Thoracic aorta (tissue), 2 donors: ENCODE measurements at places on chromosomes 7 and 10.

GRCh38 chr10:105973902-105974301, 1190.6 kb downstream of the SORCS1 start:
- no peak overlapping the region for H3K27ac ChIP-seq
- no peaks in the 10 kb centered on the region for H3K36me3 ChIP-seq
- DNase-seq, result no peak
- no peaks in the 10 kb centered on the region for H3K27me3 ChIP-seq
- no peak overlapping the region for H3K4me3 ChIP-seq
- H3K4me1 ChIP-seq, result no peaks in the 10 kb centered on the region

GRCh38 chr10:30529373-30529998, 95.5 kb downstream of the MAP3K8 start:
- H3K36me3 ChIP-seq, result no peaks in the 10 kb centered on the region
- H3K27me3 ChIP-seq, result no peaks in the 10 kb centered on the region
- DNase-seq, result peak; percentile 26
- H3K4me3 ChIP-seq, result peak overlapping the region; percentile 36
- no peaks in the 10 kb centered on the region for H3K4me1 ChIP-seq

DNA sequence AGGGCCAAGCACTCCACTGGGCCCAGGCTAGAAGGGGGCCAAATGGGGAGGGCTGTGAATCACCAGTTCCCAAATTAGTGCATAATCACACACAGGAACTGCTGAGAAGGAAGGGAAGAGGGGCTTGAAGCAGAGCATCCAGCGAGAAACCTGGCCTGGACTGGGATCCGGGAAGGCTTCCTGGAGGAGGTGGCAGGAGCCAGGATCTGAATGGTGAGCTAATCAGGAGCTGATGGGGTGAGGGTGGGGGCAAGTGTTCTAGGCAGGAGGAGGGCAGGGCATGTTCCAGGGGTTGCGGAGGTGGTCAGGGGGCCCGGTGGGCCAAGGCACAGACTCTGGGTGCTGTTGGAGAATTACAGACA, 12.6 kb downstream of the PWWP2B start:
- H3K27me3 ChIP-seq, result no peaks in the 10 kb centered on the region
- peaks cover 5% of the 10 kb centered on the region for H3K36me3 ChIP-seq
- no peak overlapping the region for H3K4me3 ChIP-seq
- H3K4me1 ChIP-seq, result peaks cover 13% of the 10 kb centered on the region

DNA sequence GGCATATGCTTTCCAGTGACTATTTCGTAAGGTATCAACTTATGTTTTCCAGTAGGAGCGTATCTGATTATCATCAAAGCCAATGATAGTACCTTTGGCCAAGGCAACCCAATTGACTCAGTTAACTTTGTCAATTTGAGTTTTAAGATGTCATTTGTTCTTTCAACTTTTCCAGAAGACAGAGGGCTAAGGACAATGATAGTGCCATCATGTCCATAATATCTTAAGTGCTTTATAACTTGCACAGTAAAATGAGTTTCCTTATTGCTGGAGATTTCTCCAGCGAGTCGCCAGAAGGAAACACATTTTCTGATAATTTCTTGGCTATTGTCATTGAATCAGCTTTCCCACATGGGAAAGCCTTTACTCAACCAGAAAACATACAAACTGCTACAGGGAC, 35.0 kb downstream of the ANTXRL start:
- no peak overlapping the region for H3K4me3 ChIP-seq
- H3K27me3 ChIP-seq, result no peaks in the 10 kb centered on the region
- no peaks in the 10 kb centered on the region for H3K36me3 ChIP-seq
- H3K27ac ChIP-seq, result no peak overlapping the region

DNA sequence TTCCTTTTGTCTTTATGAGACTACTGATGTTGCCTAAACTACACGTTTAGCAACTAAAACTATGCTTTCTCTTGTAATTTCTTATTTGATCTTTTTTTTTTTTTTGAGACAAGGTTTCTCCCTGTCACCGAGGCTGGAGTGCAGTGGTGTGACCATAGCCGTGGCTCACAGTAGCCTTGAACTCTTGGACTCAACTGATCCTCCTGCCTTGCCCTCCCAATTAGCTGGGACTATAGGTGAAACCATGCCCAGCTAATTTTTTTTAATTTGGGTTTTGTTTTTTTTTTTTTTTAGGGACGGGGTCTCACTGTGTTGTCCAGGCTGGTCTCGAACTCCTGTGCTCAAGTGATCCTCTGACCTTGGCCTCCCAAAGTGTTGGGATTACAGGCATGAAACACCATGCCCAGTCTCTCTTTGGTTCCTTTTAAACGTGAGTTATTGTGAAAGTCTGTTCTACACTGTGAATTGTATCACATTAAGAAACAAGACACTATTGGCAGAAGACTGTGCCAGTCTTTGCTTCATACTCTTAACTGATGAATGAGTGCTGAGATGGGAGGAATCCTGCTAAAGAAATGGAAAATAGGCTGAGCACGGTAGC, 6.4 kb downstream of the TMEM248 start:
- H3K27ac ChIP-seq, result no peak overlapping the region
- peaks cover 55% of the 10 kb centered on the region for H3K4me1 ChIP-seq
- DNase-seq, result no peak
- H3K4me3 ChIP-seq, result no peak overlapping the region

GRCh38 chr7:39153113-39153512, 175.4 kb downstream of the POU6F2 start:
- H3K4me3 ChIP-seq, result no peak overlapping the region
- H3K36me3 ChIP-seq, result no peaks in the 10 kb centered on the region
- no peaks in the 10 kb centered on the region for H3K27me3 ChIP-seq
- no peaks in the 10 kb centered on the region for H3K4me1 ChIP-seq

DNA sequence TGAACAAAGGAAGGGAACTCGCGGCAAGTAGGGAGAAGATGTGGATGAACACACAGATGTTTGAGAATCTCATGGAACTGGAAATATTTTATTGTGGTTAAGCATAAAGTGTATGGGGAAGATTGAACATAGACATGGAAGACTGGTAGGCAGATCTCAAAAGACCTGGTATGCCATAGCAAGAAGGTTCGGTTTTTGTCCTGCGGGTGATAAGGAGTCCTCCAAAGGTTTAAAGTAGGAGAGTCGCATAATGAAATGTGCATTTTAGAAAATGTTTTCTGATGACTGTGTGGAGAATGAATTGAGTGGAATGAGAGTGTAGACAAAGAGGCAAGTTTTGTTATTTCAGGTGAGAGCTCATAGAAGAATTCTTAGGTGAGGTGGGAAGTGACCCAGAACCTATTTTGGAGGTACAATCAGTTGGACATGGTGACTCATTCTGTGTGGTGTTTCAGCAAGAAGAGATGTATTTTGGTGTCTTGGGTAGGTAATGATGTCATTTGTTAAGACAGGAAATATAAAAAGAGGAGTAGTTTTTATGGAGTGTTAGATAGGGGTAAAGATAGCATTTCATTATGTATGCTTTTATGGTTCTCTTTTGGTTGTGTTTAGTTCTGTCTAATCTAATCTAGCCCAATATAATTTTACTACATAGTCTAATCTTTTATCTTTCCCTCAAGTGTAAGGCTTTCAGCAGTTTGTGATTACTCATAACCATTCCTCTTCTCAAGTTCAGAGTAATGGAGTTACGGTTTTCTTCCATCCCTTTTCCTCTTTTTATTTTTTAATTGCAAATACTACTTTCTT, 239.2 kb downstream of the EXOC4 start:
- no peaks in the 10 kb centered on the region for H3K27me3 ChIP-seq
- no peaks in the 10 kb centered on the region for H3K4me1 ChIP-seq
- H3K4me3 ChIP-seq, result no peak overlapping the region
- no peaks in the 10 kb centered on the region for H3K36me3 ChIP-seq
- DNase-seq, result no peak
- no peak overlapping the region for H3K27ac ChIP-seq
